NCI-H82 (cell line): ENCODE measurements at places on chromosomes 5 and 9.

GRCh38 chr5:156383510-156384265 lies 56.7 kb downstream of the SGCD start:
- no peak for DNase-seq

- DNase-seq = no peak
Measured at GRCh38 chr5:175347027-175347426, 97.0 kb downstream of the DRD1 start.

DNA sequence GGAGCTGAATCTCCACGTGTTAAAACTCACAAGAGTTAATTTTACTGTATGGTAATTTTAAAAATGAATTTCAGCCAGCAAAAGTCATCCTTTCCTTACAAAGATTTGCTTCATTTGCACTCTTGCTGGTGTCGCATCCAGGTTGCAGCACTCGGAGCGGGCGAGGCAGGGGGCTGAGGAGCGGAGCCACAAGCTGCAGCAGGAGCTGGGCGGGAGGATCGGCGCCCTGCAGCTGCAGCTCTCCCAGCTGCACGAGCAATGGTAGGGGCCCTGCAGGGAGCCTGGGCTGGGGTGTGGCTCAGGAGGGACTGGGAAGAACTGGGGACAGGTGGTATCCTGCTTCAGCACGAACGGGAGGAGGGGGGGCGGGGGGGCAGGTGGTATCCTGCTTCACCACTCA lies 27.1 kb downstream of the HNRNPH1 start:
- DNase-seq = no peak

GRCh38 chr5:8683496-8683895 lies 814.5 kb downstream of the MTRR start:
- DNase-seq = peak; percentile 15

GRCh38 chr5:179316111-179316551 lies 29.1 kb downstream of the ADAMTS2 start:
- no peak for DNase-seq

DNA sequence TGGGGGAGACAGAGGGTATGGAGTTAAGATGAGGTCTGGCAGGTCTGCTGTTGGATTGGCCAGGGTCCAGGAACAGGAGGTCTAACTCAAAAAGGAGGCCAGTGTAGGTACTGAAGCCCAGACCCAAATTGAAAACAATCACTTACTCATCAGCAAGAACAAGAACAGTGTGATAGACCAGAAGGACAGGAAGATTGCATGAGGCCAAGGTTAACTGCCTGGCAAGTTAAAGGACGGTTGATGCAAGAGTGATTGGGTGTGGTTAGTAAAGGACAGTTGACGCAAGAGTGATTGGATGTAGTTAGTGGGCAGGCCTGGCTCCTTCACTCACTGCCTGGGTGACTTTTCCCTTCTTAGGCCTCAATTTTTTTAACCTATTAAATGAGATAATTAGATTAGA lies 132.6 kb downstream of the PDZD2 start:
- DNase-seq = no peak

GRCh38 chr9:95389373-95389772 lies 71.9 kb upstream of the FANCC start:
- no peak for DNase-seq

DNA sequence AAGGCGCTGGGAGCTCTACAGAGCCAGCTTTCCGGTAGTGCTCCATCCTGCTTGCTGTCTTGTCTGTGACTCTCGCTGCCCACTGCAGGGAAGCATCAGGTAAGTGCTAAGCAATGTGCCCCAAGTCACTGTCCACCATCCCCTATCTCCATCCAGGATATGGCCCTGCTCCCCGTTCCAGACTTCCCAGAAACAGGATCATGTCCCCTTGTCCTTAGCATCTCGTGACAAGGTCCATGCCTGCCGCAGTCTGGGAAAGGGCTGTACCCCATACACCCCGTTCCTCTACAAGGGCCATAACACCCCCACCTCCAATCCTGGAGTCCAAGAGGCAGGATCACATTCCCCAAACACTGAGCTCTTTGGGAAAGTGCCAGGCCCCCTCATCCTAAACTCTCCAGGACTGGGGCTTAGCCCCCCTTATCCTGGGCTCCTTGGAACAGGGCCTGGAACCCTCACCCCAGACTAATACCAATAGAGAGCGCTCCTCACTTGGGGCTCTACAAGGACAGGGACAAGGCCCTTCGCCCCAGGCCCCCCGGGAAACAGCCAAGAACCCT lies 566 bp downstream of the RPP25L start:
- peak; percentile 26 for DNase-seq

GRCh38 chr5:124303366-124303765 lies 443.1 kb downstream of the ZNF608 start:
- DNase-seq = no peak

DNA sequence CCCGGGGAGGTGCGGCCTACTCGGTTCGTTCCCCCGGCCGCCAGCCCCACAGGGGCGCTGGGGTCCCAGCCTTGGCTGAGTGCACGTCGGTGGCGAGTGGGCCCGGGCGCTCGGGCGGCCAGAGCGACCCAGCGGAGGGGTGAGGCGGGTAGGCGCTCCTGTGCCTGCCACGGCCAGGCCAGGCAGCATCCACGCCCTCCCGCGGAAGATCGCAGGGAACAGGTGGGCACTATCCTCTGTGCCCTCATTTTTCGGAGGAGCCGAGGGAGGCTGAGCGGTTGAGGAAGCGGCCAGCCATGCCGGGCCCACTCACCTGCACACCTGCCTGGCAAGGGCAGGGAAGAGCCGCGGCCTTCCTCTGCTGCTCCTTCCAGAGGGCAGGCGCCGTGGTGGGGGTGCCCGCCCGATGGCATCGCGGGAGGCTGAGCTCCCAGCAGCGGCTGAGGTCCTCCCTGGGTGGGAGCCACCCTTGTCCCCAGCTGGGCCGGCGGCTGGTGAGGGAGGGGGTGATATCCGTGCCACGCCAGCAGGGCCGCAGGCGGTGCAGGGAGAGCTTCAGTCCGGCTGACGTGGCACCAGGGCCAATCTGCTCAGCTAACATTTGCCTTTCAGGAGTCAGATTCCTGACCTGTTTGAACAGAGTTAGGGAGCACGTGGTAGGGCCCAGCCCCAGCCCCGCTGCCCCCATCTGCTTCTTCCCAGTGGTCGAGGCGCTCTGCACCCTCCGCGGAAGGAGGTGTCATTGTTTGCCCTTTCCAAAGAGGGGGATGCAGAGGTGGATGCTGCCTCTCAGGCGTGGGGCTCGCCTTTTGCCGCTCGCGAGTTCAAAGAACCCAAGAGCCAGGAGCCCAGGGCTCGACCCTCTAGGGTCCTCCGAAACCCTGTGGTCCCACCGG lies 1.6 kb upstream of the SEC16A start:
- no peak for DNase-seq

GRCh38 chr5:113022661-113023060 lies 46.1 kb downstream of the DCP2 start:
- no peak for DNase-seq

DNA sequence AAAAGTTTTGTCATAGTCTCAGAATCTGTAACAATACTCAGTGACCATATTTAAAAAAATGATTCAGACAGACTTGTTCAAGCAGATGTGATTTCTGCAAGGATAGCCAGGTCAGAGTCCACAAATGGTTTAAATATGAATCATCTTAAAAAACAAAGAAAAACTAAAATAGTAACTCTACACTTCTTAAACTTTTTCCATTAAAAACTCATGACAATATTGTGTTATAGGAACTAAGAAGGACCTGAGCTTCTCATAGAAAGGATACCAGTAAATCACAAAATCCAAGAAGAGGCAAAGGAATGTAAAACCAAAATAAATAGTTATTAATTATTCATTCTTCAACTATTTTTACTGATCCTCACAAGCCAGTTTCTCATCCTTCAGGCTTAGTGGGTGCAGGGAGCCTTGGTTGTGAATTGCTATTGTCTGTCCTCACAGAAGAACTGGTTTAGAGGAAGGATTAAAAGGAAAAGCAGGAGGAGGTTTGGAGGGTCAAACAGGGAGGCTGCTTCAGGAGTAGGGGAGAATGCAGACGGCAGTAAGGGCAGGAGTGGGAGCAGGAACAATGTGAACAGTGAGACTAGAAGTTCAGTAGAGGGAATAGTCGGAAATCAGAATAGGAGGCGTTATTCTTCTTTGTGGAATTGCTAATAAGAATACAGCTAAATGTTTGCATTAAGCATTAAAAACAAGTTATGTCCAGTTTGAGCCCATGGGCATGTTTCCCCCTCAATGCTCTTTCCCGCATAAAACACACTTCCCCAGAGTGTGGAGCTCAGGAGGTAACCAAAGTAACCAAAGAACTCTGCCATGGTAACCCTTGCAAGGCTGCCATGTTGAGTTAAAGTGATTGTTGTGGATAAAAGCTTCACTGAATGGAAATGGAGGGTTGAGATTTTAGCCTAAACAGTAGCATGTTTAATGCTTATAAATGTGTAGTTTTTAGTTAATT lies 110.7 kb downstream of the CCDC192 start:
- peak; percentile 21 for DNase-seq

GRCh38 chr5:149220750-149221149 lies 50.9 kb upstream of the AFAP1L1 start:
- no peak for DNase-seq

DNA sequence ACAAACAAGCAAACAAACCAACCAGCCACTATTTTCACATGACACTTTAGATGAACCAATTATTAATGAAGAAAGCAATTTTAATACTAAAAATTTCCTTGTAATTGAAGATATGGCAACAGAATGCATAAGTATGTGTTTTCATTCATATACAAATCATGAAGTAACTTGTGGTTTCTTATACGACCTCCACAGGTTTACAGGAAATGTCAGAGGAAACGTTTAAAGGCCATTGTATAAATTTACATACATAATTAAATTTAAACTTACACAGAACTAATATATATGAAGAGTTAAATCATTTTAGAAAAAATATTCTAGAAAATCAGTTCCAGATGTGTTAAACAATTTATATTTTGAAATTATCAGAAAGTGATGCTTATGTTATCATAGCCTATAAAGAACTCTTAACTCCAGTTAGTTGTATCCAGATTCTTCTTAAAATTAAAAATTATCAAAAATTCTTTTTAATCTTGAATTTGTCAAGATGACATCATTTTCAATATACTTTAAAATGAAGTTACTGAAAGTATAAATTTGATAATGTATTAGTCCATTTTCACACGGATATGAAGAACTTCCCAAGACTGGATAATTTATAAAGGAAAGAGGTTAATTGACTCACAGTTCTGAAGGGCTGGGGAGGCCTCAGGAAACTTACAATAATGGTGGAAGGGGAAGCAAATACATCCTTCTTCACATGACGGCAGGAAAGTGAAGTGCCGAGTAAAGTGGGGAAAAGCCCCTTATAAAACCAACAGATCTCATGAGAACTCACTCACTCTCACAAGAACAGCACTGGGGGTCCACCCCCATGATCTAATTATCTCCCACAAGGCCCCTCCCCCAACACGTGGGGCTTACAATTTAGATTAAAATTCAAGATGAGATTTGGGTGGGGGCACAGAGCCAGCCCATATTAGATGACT lies 192.0 kb downstream of the PIK3R1 start:
- DNase-seq = peak; percentile 0

GRCh38 chr9:99167694-99168093 lies 54.0 kb downstream of the ALG2 start:
- DNase-seq = no peak

GRCh38 chr9:126456441-126457174 lies 130.0 kb downstream of the MVB12B start:
- DNase-seq = no peak

DNA sequence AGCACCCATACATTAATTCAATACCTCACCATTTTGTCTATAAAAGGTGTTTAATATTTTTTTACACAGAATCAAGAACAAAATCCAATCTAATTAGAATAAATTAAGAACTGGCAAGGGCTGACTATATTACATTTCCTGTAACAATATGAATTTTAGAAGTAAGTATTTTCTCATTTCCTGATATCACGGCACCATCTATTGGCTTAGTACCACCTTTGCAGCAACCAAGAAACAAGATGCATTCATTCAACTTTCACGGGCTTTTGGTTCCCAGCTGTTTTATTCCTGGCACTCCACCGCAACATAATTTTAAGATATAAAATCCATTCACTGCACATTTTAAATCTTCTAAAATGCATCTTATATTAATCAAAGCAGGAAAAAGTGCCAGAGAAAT lies 20.6 kb downstream of the PSMB7 start:
- DNase-seq = no peak

DNA sequence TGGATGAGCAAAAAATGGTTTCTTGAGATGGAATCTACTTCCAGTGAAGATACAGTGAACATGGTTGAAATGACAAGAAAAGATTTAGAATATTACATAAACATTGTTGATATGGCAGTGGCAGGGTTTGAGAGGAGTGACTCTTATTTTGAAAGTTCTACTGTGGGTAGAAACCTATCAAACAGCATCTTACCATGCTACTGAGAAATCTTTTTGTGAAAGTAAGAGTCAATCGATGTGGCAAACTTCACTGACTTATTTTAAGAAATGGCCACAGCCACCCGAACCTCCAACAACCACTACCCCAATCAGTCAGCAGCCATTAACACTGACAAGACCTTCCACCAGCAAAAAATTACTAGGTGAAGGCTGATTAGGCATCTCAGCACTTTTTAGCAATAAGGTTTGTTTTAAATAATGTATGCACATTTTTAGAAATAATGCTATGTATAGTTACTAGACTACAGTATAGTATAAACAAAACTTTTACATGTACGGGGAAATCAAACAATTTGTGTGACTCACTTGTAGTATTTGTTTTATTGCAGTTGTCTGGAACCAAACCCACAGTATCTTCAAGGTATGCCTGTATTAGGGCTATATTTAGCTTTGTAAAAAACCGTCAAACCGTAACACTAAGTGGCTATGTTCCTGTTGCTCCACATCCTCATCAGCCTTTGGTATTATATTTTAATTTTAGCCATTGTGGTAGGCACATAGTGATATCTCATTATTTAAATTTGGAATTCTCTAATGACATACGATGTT lies 30.6 kb upstream of the ADAMTS6 start:
- DNase-seq = no peak

- DNase-seq = no peak
Measured at GRCh38 chr5:100901821-100902341, 1.2 kb downstream of the ST8SIA4 start.

DNA sequence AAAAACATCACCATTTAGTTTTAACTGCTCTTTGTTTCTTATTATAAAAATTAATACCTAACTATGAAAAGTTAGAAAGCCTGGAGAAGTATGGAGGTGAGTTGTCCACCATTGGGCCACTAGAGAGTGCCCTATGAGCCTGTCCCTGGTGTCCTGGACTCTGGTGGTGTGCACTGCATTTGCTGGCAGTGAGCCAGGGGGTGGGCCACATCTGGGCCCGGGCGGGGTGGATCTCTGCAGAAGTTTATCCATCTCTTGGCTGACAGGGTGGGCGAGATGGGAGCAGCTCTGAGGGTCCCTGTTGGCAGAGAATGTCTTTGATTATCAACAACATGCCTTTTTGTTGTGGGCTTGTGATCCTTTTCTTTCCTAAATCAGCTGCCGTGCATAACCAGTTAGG lies 8.2 kb downstream of the TENT4A start:
- no peak for DNase-seq

- no peak for DNase-seq
Measured at GRCh38 chr9:136776947-136777346, 12.6 kb upstream of the LCN15 start.

GRCh38 chr9:94600258-94600657 lies 6.6 kb upstream of the FBP2 start:
- DNase-seq = no peak
